ENCODE measurements at places on chromosomes 12 and 14. TPM values are rescaled to one million over a fixed set of nuclear protein-coding genes. Genes with fewer than 3 reads are reported as not detected.

DNA sequence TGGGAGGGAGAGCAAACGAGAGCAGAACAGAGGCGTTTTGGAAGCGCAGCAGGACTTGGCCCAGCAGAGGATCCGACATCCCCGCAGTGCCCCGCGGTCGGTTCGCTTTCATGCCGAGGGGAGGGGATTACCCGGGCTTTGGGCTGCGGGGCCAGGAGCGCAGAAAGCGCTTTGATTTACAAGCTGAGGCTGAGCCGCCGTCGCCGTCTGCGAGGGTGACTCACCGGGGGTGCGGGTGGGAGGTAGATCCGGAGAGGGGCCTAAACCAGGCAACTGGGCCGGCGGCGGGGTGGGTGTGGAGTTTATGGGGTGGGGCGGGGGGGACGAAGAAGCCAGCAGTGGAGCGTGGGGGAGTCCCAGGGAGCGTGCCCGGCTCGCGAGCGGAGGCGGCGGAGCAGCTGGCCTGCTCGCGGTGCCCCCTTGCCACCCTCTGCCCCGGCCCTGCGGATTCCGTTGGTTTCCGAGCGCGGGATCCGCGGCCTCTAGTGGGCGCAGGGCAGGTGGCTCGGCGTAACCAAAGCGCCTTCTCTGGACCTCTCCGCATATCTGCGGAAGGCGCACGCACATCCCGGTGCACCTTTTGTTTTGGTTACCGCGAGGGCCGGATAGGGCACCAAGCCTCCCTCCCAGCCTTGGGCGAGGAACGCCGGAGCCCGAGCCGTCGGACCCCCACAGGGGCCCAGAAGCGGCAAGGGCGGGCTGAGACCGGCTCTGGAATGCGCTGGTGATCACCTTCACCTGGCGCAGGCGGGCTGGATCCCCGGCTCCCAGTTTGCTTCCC, 2.6 kb downstream of the SIX4 start:
- H3K27ac ChIP-seq: peak overlapping the region; percentile 50
- no peaks in the 10 kb centered on the region for H3K36me3 ChIP-seq
- DNase-seq: peak; percentile 75
- H3K27me3 ChIP-seq: peaks cover 31% of the 10 kb centered on the region
- peaks cover 34% of the 10 kb centered on the region for H3K4me1 ChIP-seq

GRCh38 chr12:14167005-14167628, 185.7 kb upstream of the GRIN2B start:
- peak; percentile 73 for DNase-seq
- H3K27ac ChIP-seq: no peak overlapping the region
- no peaks in the 10 kb centered on the region for H3K27me3 ChIP-seq
- no peaks in the 10 kb centered on the region for H3K36me3 ChIP-seq
- H3K4me3 ChIP-seq: no peak overlapping the region

DNA sequence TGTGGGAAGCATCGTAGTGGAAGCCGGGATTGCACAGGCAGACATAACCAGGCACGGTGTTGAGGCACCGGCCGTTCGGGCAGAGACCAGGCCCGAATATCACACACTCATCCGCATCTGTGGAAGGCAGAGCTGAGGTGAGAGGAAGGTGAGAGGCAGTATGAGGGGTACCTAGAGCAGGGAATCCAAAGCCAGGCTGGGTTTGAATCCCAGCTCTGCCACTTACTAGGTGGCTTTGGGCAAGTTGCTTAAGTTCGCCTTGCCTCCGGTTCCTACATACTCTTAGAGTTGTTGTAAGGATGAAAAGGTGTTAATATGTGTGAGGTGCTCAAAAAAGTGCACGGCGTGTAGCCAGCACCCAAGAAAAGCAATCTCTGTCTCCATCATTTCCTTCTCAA, 10.4 kb downstream of the ISCA2 start:
- no peak for DNase-seq
- H3K27ac ChIP-seq: no peak overlapping the region
- H3K4me1 ChIP-seq: peaks cover 11% of the 10 kb centered on the region

DNA sequence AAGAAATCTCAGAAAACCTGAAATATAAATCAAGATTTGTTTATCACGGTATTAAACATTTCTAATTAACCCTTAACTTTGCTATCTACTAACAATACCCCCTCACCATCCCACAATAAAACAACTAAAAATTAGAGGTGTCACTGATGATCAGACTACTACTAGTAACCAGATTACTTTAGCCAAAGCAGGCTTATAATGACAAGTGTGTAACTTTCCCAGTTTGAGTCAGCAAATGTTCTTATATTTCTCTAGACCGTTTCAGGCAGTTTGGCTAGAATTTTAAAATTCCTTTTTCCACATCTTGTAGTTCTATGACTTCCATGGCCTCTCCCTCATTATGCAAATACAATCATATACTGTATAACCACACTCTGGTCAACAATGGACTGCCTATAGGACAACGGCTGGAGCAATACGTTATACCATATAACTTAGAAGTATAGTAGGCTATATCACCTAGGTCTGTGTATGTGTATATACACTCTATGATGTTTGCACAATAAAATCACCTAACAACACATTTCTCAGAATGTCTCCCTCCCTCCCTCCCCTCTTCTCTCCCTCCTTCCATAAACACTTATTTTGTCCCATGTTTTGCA, 102.1 kb downstream of the DENND5B start:
- H3K4me3 ChIP-seq: no peak overlapping the region
- no peak for DNase-seq
- H3K4me1 ChIP-seq: peaks cover 12% of the 10 kb centered on the region
- H3K27ac ChIP-seq: no peak overlapping the region

DNA sequence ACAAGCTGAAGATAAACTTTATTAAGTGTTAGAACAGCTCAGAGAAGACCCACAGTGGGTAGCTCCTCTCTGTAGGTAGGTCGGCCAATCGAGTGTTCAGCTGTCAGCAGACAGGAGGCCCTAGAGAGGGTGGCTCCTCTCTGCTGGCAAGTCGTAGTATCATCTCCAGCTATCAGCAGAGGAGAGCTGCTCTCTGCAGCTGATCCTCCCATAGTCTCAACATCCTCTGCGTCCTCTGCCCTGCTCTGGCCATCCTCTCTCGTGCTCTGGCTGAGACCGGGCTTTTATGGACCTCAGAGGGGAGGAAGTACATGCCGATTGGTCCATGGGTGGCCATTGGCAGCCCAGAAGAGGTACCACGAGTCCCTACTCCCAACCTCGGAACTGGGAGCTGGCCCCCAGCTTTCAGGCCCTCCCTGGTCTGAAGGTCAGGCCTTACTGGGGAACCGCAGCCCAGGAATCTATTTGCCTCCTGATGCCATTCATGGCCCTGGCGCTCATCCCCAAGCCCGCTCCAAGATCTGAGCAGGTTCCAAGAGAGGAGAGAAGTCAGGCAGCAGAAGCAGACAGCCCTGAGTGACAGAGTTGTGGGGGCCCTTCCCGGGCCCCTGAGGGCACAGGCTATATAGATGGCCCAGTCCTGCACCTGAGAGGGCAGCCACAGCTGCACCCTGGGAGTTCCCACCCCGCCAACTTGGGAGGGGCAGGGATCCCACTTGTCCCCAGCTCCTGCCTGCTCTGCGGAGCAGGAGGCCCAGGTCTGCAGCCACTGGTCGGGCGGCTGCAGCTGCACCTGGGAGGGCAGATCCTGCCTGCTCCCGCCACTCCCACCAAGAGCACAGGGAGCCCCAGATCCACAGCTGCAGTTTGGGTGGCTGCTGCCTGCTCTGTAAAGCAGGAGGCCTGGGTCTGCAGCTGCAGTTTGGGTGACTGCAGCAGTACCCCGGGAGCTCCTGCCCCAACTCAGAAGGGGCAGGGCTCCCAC, 3.5 kb upstream of the PWP1 start:
- DNase-seq: no peak
- H3K27me3 ChIP-seq: no peaks in the 10 kb centered on the region
- no peaks in the 10 kb centered on the region for H3K36me3 ChIP-seq
- H3K27ac ChIP-seq: no peak overlapping the region

DNA sequence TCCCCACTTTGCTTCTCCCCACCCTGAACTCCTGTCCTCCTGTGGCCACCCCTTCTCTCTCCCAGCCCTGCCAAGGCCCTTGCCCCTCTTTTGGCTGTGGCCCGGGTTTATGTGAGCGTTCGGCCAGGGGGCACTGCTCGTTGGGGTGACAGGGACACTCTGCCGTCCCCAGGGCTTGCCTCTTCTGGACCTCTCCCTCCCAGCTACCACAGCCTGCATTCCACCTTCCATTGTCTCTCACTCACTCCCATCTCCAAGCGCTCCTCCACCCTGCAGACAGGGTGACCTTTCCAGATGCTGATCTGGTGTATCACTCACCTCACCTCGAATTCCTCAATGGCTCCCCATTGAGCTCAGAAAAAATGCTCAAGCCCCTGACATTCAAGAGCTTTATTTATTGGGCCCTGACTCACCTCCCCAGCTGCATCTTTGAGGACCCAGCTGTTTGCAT, 1.4 kb downstream of the SERPINA9 start:
- DNase-seq: no peak
- H3K4me1 ChIP-seq: no peaks in the 10 kb centered on the region
- H3K27ac ChIP-seq: no peak overlapping the region
- H3K4me3 ChIP-seq: no peak overlapping the region

DNA sequence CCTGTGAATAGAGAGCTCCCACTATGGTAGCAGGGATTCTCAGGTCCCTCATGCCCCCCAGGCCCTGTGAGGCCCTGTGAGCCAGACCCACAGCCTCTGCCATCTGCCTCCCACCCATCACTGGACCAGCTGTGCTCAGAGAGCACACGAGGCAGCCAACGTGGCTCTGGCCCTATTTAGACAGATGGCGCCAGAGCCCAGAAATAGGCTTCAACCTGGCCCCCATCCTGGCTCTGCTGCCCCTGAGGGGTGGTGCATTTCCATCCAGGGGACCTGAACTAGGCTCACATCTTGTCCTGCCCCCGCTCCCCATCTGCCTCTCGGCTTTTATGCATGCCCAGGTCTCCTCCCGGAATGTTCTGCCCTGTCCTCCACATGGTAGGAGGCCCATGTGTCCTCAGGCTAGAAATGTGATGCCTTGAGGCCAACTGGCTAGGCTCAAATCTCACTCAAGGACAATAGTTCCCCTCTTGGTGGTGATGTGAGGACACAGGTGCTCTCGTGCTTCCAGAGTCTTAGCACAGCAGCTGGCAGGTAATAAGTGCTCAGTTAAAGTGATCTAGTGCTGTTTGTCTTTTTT, 18.9 kb downstream of the TMEM63C start:
- no peak overlapping the region for H3K27ac ChIP-seq
- no peaks in the 10 kb centered on the region for H3K36me3 ChIP-seq
- no peak overlapping the region for H3K4me3 ChIP-seq

- no peaks in the 10 kb centered on the region for H3K36me3 ChIP-seq
- no peaks in the 10 kb centered on the region for H3K27me3 ChIP-seq
- no peak for DNase-seq
- no peak overlapping the region for H3K27ac ChIP-seq
Measured at GRCh38 chr12:46567667-46568066, 195.1 kb upstream of the SLC38A2 start.

DNA sequence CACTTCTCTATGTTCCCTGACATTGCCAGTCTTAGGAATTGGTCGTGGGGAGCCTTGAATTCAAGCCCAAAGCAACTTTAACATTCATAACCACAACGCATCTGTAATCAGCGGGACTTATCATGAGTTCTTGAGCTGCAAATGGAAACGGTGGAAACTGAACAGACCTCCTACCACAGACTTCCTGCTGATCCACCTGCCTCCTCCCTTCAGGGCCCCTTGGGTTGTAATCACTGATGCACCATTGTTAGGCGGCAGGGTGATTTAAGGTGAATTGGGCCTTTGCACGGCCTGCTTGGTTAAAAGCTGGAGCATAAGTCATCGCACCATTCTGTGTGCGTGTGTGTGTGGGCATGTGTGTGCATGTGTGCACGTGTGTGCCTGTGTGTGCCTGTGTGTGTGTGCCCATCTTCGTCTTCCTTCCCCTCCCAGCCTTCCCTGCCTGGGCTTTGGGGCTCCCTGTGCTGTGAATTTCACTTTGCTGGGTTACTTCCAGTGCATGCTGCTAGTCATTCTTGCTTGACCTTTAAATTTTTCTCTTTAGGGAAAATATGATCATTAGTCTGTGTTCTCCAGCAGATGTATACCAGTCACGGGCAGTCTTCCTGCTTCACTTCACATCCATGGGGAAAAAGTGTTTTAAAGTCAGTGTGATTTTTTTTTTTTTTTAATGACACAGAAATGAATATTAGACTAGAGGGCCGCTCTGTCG, 29.1 kb downstream of the CHST11 start:
- no peak overlapping the region for H3K27ac ChIP-seq
- no peaks in the 10 kb centered on the region for H3K36me3 ChIP-seq
- H3K4me1 ChIP-seq: peaks cover 59% of the 10 kb centered on the region

- no peaks in the 10 kb centered on the region for H3K36me3 ChIP-seq
- H3K27ac ChIP-seq: no peak overlapping the region
Measured at GRCh38 chr12:71430756-71431155, 8.8 kb upstream of the LGR5 start.

DNA sequence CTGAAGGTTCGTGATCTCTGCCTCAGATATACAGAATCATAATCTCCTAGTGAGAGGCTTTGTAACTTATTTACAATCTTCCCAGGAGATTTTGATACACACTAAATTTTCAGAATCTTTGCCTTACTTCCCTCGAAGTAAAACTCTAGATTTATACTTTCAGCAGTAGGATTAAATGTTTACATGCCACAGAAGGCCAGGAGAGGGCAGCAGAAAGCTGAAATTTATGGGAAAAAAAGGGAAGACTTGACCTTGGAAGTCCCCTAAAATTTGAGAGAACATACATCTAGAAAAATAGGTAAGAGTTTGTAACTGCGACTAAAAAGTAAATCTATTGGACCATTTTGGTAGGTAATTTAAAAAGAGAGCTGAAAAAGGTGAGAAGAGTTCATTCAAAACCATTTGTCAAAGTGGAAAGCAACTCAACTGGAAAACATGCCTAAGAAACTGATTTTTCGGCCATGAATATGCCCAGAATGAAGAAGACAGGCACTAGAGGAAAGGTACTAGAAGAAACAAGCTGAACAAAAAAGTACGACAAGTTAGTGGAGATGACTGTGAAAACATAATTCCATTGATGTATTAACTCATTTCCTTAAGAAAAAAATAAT, 242.0 kb upstream of the MDGA2 start:
- H3K36me3 ChIP-seq: no peaks in the 10 kb centered on the region
- DNase-seq: peak; percentile 55
- H3K4me3 ChIP-seq: no peak overlapping the region
- no peaks in the 10 kb centered on the region for H3K27me3 ChIP-seq
- H3K27ac ChIP-seq: no peak overlapping the region
- no peaks in the 10 kb centered on the region for H3K4me1 ChIP-seq

GRCh38 chr14:85558505-85558904, 28.6 kb downstream of the FLRT2 start:
- no peak overlapping the region for H3K27ac ChIP-seq
- H3K36me3 ChIP-seq: no peaks in the 10 kb centered on the region
- no peak overlapping the region for H3K4me3 ChIP-seq

GRCh38 chr14:93007225-93007997, 84.5 kb downstream of the CHGA start:
- DNase-seq: no peak
- no peak overlapping the region for H3K4me3 ChIP-seq
- H3K27me3 ChIP-seq: no peaks in the 10 kb centered on the region

LRP1-AS gene
- total RNA-seq: not detected

EPYC gene
- not detected for total RNA-seq

MUCL1 gene
- total RNA-seq: not detected

RNASE4 gene
- total RNA-seq: 110 TPM

CCDC184 gene
- 0.29 TPM for total RNA-seq

SLCO1C1 gene
- total RNA-seq: not detected

DNAJC22 gene
- total RNA-seq: not detected

RNASE3 gene
- total RNA-seq: 1.3 TPM

TAS2R13 gene
- 1.2 TPM for total RNA-seq
